NCI-H1092 (cell line): ENCODE measurements at places on chromosomes 2 and 18.

- no peak for DNase-seq
These were observed 40.9 kb downstream of the TCF4 start for GRCh38 chr18:55546851-55547704.

DNA sequence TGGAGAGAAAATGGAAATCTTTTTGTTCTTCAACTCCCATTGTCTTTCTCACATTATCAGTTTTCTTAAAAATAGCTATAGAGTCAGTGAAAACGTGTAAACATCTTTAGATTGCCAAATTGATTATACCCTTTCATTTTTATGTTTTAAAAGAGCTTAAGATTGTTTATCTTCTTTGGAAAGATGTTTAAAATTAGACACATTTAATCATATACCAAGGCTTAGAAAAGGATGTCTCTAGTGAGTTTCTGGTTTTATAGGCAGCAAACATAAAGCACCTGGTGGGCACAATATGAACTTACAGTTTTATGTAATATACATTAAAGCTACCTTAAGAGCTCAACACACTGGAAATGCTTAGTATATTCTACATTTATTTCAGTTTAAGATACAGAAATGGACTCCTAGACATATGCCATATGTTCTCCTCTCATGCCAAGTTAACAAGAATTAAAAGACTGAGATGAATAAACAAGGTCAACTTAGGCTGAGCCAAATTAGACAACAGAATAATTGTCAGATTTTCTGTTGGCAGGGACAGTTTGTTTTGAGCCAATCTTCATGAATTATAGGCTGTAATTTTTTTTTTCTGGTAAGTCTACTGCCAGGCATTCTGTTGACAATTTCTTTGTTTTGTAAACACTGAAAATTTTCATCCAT is 112.7 kb downstream of the OTX1 start:
- DNase-seq = no peak

DNA sequence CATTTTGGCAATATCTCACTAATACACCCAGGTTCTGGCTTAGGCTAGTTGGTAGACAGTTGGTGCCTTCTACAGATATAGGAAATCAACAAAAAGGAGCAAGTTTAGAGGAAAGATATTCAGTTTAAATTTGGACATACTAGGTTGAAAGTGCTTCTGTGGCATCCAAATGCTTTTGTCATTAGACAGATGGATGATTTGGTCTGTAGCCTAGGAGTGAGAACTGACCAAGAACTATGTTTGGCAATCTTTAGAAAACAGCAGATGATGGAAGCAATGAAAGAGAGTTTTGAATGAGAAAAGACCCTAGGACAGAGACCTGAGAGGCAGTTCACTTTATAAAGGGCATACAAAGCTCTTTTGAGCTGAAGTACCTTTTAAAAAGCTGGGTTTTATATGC is 201.3 kb upstream of the FSHR start:
- no peak for DNase-seq

DNA sequence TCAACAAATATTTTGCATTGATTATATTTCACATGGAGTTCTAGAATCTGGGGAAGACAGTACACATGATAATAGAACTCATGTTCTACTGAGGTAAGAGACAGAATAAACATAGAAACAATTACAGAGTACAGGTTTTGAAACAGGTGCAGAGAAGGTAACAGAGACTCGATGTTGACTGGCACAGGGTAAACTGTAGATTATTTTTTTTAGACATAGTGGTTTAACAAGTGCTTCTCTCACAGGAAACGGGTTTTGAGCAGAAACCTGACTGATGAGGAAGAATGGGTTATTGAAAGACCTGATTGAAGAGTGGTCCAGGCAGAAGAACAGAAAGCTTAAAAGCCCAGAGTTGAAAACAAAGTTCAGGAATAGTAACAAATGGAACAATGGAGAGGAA is 1002.5 kb upstream of the FAM98A start:
- no peak for DNase-seq

GRCh38 chr2:70974592-70974991 is 3.8 kb upstream of the ANKRD53 start:
- no peak for DNase-seq

- DNase-seq = no peak
These were observed 1.9 kb downstream of the MAB21L4 start for GRCh38 chr2:240894006-240894405.
